IMR-90 (cell line): ENCODE measurements at places on chromosomes 16 and 17.

GRCh38 chr16:63808730-63809129 lies 1313.1 kb downstream of the CDH11 start:
- DNase-seq = no peak

GRCh38 chr17:78661093-78661770 lies 84.0 kb upstream of the DNAH17 start:
- DNase-seq = no peak

DNA sequence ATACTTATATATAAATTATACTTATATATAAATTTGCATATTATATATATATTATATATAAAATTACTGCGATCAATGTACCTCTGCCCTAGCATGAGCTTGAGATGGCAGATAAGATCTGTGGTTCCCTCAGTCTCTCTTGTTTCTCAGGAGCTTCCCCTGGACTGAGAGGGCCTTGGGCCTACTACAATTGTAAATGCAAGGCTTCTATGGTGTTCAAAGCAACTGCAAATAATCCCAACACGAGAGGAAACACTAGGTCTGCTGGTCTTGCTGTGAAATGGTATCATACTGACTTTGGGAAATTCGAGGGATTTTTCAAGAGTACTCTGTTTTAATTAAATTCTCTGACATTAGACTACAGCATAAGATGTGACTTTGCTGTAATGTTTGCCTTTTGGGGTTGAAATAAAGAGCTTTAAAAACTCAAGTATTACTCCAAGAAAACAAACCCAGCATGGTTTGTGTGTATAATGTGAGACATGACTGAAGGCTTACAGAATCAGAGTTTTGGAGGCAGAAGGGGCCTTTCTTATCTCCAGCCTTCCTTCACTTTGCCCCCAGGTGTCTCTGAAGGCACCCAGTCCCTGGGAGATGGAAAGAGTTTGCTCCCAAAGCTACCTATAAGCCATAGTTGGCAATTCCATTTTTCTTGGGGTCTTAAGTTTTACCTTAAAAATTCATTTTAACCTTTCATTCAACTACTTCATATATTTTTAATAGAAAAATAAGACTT lies 24.2 kb downstream of the ACSM1 start:
- no peak for DNase-seq

DNA sequence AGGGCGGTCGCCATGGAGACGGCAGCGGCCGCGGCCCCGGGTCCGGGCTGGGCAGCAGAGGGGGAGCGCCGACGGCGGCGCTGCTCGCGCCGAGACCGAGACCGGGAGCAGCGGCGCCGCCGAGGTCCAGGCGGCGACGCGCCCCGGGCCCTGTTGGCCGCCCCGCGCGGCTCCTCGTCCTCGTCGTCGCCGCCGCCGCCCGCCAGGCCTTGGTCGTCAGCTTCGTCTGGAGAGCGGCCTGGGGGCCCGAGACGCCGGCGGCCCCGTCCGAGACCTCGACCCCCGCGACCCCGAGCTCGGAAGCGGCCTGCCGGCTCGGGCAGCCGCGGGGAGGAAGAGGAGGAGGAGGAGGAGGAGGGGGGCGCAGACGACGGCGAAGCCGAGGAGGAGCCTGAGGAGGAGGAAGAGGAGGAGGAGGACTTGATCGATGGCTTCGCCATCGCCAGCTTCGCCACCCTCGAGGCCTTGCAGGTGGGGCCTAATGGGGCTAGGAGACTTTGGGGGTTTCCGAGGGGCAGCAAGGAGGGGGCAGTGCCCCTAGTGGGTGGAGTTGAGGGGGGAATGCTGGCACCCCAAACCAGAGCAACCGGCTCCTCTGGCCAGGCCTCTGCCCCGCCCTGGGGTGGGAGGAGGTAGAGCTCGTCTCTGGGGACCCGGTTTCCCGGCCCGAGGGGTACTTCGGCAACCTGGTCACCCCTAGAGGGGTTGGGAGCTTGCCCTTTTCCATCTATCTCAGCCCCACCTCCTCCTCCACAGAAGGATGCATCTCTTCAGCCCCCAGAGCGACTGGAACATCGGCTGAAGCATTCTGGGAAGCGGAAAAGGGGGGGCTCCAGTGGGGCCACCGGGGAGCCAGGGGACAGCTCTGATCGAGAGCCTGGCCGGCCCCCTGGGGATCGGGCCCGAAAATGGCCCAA lies 1.5 kb downstream of the FBRS start:
- DNase-seq = no peak

- peak; percentile 15 for DNase-seq
Measured at GRCh38 chr16:3458852-3459361, 15.4 kb downstream of the NAA60 start.

- peak; percentile 50 for DNase-seq
Measured at GRCh38 chr17:82414548-82415281, 3.4 kb upstream of the HEXD start.

DNA sequence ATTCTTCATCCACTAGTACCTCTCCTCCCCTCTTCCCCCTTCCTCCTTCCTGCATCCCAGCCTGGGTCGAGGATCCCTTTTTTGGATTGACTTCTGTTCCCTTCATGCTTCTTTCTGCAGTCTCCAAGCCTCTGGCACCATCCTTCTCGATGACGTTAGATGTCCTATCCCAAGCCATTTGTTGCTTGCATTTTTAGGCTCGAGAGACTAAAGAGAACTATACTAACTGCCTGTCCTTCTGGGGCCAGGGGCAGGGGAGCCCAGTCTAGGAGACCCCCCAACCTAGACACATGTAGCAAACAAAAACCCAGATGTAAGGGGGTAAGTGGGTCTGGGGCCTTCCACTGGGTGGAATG lies 23.9 kb downstream of the UNK start:
- no peak for DNase-seq

DNA sequence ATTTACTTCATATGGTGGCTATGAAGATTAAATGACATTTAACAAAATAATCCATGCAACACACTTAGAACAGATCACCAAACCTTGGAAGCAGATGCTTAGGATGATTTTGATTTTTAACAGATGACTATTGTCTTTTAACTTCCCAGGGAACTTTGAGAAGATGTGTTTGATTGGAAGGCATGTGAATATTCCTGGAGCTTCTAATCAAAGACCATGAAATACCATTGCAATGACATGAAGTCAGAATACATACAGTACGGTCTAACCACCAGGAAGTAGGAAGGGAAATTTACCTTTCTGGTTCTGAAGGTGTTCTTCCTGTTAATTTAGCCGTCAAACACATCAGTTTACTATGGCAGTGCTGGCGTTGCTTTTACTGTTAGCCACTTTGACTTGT lies 414.9 kb downstream of the TMEM114 start:
- no peak for DNase-seq

GRCh38 chr17:32970281-32970680 lies 21.4 kb upstream of the SPACA3 start:
- no peak for DNase-seq

- DNase-seq = no peak
Measured at GRCh38 chr17:5629128-5629527, 44.8 kb upstream of the NLRP1 start.

GRCh38 chr17:74393346-74393942 lies 26.1 kb downstream of the GPR142 start:
- no peak for DNase-seq

DNA sequence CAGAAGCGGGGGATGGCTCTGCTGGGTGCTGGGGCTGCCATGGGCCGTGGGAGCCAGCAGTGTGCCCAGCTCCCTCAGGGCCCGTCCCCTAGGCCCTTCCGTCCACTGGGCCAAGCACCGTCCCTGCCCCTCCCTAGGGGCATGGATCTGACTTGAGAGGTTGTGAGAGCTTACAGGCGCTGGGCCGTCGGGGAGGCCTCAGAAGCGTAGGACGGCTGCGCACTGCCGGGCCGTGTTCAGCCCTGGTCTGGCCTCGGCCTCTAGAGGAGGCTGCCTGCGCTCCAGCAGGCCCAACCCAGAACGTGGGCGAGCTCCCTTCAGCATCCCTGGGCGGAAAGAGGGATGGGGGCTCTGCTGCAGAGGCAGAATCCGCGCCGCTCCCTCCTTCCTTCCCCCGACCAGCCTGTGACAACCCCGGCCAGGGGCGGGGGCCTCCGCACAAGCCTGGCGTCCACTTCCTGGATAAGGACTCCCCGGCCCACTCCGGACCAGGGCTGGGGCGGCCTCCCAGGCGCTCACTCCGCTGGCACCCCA lies 685 bp upstream of the MPG start:
- peak; percentile 61 for DNase-seq

DNA sequence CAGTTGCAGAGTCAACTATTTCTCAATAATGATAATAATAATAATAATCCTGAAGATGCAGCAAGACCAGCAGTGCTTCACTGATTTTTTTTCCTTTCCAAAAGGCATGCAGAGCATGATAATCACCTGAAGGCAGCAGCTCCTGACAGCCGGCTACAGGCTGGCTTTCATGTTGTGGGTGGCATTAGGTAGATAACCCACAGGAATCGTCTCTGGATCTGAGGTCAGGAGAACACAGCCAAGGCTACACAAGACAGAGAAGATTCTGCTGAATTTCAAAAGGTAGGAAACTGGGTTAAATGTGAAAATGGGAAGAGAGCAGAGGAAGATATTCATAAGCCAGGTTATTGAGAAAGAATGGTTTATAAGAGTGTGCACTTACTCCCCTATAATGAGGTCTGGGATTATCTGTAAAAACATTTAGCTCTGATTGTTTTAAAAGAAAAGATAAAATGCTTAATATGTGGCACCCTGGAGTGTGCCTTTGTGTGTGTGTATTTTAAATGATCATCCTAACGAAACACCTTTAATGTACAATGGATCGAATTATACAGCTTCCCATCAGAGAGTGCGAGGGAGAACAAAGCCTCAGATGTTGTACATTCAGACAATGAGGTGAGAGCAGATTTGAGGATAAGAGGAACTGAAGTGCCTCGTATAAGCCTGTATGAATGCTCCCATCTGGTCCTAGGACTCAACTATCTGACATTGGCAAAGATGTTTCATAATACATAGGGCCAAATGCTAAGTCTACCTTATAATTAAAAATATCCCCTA lies 273.1 kb downstream of the PHKB start:
- DNase-seq = no peak

GRCh38 chr17:21357696-21358656 lies 18.2 kb upstream of the KCNJ12 start:
- DNase-seq = no peak

GRCh38 chr17:2172999-2173398 lies 118.1 kb downstream of the HIC1 start:
- DNase-seq = peak; percentile 61

GRCh38 chr16:14337303-14338191 lies 266.4 kb downstream of the MRTFB start:
- peak; percentile 53 for DNase-seq

DNA sequence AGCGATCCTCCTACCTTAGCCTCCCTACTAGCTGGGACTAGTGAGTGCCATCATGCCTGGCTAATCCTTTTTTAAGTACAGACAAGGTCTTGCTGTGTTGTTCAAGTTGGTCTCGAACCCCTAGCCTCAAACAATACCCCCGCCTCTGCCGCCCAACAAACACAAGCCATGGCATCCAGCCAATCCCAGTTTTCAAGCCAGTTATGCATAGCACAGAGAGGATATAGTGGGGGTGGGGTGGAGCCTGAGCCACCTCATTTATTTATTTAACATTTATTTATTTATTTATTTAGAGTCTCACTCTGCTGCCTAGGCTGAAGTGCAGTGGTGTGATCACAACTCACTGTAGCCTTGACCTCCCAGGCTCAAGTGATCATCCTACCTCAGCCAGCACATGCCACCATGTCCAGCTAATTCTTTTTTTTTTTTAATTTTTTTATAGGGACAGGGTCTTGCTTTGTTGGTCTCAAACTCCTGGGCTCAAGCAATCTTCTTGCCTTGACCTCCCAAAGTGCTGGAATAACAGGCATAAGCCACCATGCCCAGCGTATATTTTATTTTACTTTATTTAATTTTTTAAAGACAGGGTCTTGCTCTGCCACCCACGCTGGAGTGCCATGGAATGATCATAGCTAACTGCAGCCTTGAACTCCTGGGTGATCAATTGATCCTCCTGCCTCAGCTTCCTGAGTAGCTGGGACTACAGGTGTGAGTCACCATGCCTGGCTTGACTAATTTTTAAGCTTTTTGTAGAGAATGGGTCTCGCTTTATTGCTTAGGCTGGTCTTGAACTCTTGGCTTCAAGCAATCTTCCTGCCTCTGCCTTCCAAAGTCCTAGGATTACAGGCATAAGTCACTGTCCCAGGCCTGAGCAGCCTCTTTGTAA lies 26.2 kb upstream of the KLHL11 start:
- DNase-seq = no peak

GRCh38 chr17:44390250-44390870 lies 911 bp upstream of the ITGA2B start:
- no peak for DNase-seq

DNA sequence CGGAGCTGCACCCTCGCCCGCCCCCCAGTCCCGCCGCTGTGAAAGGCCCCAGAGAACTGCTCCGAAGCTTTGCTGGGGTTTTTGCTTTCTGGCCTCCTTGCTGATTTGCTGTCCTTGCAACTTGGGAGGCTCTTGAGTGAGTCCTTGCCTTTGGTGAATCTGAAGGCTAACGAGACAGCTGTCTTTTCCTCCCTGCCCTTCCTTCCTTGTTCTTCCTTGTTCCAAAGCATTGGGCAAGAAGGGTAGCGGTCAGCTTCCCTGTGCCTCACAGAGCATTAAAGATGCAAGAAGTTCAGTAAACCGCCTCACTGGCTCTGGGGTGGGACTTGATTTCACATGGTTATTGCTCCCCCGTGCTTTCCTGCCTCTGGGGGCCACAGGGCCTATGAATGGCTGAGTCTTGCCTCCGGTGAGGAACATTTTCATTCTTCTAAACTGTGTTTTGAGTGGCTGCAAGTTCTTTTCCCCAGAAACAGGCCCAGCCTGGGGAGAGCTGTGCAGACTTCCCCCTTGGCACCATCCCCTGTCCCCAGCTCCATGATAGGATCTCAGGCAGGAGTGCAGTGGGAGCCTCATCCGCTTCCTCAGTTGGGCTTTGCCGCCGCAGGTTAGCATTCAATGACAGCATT lies 1.4 kb downstream of the YPEL2 start:
- DNase-seq = peak; percentile 11

DNA sequence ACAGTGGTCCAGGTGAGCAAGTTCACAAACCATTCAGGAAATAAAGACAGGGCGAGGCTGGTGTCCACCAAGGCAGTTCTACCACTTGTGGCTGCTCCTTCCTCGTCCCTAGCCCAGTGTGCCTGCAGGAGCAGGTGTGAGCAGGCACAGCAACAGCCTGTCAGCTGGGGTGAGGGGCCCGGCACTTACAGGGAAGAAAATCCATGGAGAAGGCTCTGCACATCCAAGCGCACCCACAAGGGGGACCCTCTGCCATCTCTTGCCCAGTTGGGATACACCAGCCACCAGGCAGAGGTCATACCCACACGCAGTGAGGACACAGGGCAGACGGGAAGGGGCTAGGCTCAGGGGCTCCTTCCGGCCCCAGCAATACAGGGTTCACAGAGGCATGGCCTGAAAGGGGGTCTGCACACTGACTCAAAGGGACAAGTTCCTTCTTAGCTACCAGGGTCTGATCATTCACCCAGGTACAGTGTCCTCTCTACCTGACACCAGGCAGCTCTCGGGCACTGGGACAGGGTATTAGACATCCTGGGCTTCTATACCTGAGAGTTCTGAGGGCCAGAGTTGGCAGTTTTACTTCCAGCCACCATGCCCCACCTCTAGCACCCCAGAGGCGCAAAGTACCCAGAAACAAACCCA lies 27.0 kb downstream of the CDIP1 start:
- DNase-seq = peak; percentile 39

GRCh38 chr16:89268987-89269735 lies 51.7 kb downstream of the ZNF778 start:
- DNase-seq = peak; percentile 50

GRCh38 chr17:2058586-2059546 lies 4.0 kb downstream of the HIC1 start:
- DNase-seq = peak; percentile 76

GRCh38 chr17:77254951-77255825 lies 114.4 kb downstream of the SEC14L1 start:
- DNase-seq = peak; percentile 86

- DNase-seq = no peak
Measured at GRCh38 chr17:75587675-75588595, at the start of gene MYO15B. Gene MYO15B, plus strand, starts transcription at chr17:75587800. Its CDS starts 258 bp downstream, at chr17:75588058.

- DNase-seq = peak; percentile 96
Measured at GRCh38 chr17:27384261-27384701, 72.0 kb upstream of the KSR1 start.
